ENCODE measurements at places on chromosomes 5 and 9.

DNA sequence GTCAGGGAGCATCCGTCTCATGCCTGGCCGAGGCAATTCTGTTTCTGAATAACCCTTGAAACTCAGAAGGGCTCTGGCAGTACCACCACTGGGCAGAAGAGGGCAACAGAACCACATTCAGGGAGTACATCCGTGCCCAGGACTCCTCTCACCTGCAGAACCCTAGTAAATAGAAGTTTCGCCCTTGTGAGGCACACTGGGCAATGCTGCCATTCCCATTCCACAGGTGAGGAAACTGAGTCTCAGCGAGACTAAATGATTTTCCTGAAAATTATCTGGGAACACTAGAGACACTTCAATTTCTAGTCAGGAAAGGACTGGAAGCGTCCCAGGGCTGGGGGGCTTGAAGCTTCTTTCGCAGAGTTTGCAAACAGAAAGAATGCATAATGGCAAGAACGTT, 74.7 kb downstream of the FGF1 start:
- DNase-seq = peak; percentile 61

DNA sequence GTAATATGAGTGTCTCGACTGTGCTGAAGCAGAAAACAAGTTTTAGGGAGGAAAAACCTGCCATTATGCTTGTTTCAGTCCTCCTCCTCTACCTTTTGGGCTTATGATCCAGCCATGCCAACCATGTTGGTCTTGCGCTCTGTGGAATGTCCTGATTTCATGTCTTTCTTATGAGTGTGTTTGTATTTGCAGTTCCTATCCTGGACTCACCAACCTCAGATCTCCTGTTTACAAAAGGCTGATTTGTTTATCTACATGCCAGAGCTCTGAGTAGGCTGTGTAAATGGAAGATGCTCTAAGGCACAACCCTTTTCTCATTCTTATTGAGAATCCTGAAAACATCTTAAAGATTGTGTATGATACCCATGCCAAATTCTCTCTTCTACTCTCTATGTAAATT, 138.6 kb downstream of the ARHGEF28 start:
- DNase-seq = peak; percentile 92

DNA sequence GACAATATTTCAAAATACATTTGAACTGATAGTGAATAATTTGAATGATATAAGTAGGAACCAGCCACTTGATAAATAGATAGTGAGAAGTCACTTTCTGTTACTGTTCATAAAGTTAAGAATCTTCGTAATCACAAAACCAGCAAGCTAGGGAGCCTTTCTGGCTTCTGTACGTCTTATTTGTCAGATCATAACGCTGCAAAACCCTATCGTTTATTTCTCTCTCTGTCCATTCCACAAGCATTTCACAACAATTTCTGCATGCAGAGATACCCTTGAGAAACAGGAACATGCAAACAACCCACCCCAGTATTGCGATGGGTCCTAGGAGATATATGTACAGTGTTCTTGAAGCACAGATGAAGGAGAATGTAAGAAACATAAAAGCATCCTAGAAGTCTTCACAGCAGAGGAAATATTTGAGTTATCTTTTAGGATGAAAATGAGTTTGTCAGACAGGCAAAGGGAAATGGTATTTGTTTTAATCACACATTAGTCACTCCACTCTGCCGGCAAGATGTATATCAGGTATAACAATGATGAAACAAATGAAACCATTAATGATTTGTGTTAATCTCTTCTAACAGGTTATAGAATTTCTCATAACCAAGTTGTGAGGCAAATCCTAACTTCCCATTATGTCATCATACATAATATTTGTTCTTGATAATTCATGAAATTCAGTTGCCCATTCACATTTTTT, 668.7 kb upstream of the FTMT start:
- peak; percentile 73 for DNase-seq

- peak; percentile 24 for DNase-seq
Observed at GRCh38 chr9:124368692-124369091, 46.5 kb downstream of the PSMB7 start.

DNA sequence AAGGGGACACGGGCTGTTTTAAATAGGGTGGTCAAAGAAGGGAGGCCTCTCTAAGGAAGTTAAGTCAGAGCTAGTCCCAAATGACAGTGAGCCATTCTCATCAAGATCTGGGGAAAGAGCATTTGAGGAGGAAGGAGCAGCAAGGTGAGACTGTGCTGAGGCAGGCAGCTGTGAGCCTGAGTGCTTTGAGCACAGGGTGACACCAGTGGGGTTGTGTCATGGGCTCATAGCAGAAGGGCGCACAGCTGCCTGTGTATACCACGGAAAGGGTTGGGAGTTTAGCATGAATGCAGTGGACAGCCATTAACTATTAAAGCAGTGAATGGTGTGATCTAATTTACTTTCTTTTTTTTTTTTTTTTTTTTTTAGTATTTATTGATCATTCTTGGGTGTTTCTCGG, 19.2 kb downstream of the DMRT1 start:
- DNase-seq = no peak

DNA sequence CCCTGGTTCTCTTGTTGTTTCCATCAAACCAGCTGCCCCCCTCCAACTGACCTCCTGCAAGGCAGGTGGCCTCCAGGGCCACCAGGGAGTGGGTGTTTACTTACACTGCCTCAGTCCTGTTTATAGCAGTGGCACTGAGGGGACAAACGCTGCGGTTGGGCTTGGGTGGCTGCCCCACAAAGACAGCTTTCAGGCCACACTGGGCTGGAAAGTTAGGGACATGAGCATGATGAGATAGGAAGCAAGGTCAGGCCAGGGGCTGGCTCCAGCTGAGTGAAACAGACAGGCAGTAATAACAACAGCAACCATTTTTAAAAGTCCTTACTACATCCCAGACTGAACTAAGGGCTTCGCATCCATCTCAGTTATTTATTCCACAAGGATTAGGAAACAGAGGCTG, 20.6 kb downstream of the BOD1 start:
- DNase-seq = no peak

DNA sequence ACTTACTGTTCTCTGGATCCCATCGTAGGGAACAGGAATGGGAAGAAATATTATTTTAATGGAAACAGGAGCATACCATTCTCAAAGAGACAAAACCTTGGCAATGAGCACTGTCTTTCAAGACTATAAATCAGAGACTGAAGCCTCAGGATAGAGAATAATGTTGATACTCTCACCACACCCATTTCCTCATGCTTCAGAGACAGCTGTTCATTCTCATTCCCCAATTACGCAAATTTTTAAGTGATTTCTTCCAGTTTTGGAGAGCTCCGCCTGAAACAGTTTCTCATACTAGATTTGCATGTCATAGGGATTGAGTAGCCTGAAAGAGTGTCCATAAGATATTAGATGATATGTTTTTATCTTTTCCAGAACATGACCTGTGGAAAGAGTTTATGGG, 290.5 kb upstream of the RASA1 start:
- peak; percentile 13 for DNase-seq

GRCh38 chr5:181204826-181205760, at the start of gene TRIM7:
TRIM7 (minus strand) TSS chr5:181205196; CDS start chr5:181205110, 86 bp downstream.
- no peak for DNase-seq

GRCh38 chr5:15757103-15757502, 257.1 kb downstream of the FBXL7 start:
- peak; percentile 87 for DNase-seq

DNA sequence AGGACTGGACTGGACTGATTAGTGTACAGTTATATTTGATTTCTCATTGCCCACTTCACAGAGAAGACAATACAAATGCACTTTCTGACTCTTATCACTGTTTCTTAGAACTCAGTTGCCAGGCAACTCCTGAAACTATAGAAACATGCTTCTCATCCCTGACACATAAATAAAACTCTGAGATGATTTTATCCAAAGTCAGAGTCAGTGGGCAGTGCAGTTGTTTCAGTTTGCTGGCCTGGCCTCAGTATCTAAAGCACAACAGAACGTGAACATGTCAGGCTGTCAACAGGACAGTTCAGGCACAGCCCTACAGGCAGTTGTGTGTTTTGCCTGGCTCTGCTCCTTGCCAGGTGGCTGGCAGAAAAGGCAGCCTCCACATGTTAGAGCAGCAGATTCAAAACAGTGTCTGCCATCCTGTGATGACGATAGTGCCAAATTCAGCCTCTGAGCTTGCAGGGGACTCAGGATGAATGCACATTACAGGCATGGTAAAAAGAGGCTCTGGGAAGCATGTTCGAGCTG, 65.1 kb upstream of the CCDC152 start:
- DNase-seq = peak; percentile 68

- DNase-seq = no peak
Observed at GRCh38 chr9:91059713-91060112, 258.1 kb downstream of the SYK start.

GRCh38 chr9:108586471-108587139, 269.2 kb downstream of the ACTL7B start:
- DNase-seq = no peak

- DNase-seq = no peak
Observed at GRCh38 chr9:132486706-132487350, 76.8 kb downstream of the CFAP77 start.

- no peak for DNase-seq
Observed at GRCh38 chr9:4389755-4390154, 89.9 kb upstream of the GLIS3 start.

- DNase-seq = peak; percentile 68
Observed at GRCh38 chr5:96483878-96484277, 50.8 kb upstream of the PCSK1 start.

- DNase-seq = no peak
Observed at GRCh38 chr5:14968796-14969195, 97.2 kb upstream of the ANKH start.

DNA sequence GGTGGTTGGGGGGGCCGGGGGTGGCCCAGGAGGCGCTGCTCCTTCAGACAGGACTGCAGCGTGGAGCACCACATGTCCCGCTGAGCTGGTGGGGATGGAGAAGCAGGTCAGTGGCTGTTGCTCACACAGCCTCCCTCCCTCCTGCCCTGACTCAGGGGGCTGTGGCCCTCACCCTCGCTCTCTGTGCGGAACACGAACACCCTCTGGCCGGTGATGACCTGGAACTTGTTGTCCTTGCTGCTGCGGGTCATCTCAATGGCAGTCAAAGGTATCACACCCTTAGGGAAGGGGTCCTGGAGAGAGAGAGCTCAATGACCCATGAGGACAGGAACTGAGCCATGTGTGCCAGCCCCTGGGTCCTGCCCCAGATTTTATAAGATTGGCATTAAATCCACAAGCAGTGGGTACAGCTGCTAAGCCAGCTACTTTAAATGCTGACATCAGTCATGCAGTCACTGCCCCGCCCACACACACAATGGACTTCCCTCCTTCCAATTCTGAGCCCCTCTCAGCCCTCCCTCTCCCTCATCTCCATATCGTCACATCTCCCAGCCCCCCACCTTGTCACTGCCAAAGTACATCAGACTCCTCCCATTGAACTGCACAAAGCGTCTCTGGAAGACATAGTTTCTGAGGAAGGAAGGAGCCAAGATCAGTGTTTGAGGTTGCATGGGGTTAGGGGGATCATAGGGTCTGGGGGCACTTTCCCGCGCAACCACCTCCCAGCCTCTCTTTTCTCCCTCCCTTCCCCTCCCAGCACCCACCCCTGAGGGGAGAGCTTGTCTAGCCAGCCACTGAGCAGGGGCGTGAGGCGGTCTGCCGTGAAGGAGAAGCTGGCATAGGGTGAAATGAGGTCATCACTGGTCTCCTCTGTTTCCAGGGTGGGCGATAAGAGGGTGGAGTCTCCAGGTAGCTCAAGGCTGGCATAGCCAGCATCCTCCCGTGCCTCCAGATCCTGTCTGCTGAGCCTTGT, 8.9 kb downstream of the ARAP3 start:
- DNase-seq = no peak

DNA sequence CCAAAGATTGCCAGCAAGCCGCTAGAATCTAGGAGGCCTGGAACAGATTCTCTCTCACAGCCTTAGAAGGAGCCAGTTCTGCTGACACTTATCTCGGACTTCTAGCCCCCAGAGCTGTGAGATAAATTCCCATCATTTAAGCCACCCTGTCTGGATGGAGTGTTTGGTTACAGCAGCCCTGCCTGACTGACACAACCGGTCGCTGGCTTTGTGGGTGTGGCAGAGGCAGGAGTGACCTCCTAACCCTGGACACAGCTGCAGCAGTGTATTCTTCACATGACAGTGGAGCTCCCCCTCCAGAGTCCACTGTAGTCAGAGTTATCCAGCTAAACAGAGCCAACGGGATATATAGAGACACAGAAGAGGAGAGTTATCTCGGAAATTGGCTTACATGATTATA, 21.2 kb upstream of the IL17B start:
- DNase-seq = no peak

DNA sequence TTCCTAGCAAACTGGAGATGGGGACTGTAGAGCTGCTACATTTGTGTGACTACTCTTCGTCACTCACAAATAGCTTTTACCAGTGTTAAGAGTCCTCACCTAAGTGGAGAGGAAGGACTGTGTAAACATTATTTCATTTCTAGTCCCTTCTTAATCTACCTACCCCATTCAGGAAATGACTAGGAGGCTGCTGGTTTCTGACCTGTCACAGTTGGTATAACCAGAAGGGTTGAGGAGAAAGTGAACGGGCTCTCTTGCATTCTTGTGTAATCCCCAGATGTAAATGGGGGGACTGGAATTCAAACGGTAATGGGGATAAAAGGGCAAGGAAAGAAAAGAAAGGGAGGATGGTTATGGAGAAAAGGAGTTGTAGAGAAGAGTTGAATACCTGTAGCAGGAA, 35.4 kb upstream of the BNIP1 start:
- no peak for DNase-seq

GRCh38 chr9:116543731-116544400, 143.2 kb upstream of the TRIM32 start:
- DNase-seq = peak; percentile 25

- no peak for DNase-seq
Observed at GRCh38 chr5:39441838-39442237, 17.1 kb upstream of the DAB2 start.

DNA sequence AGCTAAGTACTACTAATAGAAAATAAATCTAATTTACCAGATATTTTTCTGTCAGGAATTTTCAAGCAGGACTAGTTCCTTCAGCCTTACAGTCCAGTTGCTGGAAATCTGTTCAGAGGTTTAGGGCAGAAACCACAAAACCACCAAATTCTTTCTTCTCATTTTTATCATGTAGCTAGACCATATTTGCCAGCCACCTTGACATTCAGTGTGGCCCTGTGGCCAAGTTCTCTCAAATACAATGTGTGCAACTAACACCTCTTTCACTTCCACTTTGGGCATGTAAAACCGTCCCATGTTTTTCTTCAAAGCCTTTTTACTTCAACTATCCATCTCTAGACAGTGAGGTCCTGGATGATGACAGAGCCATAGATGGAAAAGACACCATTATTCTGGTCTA, 1133.2 kb upstream of the CDH18 start:
- no peak for DNase-seq

DNA sequence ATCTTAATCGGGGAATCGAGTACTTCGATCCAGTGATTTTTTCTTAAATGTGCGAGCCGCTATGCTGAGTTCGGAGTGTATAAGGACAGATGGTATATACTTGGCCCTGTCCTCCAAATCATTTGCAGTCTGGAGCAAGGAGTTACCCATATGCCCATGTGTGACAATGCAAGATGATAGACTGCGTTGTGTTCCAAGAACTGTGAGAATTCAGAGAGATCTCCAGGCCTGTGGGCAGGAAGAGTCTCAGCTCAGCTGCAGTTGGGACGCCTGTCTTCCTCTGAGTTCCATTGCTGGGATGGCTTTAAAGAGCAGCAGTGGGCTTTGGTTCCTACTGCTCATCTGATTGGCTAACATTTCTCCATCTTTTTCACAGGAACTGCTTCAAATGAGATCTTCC, 106.6 kb downstream of the ADAMTS16 start:
- no peak for DNase-seq

GRCh38 chr5:98827161-98827560, 53.7 kb downstream of the RGMB start:
- peak; percentile 49 for DNase-seq

- peak; percentile 91 for DNase-seq
Observed at GRCh38 chr9:38700695-38701094, 19.2 kb downstream of the FAM240B start.

All from amniotic epithelial cell (primary cell).